ENCODE measurements at places on chromosomes 5 and 9.

GRCh38 chr5:168877132-168877892 is 298.1 kb upstream of the PANK3 start:
- no peak for DNase-seq

DNA sequence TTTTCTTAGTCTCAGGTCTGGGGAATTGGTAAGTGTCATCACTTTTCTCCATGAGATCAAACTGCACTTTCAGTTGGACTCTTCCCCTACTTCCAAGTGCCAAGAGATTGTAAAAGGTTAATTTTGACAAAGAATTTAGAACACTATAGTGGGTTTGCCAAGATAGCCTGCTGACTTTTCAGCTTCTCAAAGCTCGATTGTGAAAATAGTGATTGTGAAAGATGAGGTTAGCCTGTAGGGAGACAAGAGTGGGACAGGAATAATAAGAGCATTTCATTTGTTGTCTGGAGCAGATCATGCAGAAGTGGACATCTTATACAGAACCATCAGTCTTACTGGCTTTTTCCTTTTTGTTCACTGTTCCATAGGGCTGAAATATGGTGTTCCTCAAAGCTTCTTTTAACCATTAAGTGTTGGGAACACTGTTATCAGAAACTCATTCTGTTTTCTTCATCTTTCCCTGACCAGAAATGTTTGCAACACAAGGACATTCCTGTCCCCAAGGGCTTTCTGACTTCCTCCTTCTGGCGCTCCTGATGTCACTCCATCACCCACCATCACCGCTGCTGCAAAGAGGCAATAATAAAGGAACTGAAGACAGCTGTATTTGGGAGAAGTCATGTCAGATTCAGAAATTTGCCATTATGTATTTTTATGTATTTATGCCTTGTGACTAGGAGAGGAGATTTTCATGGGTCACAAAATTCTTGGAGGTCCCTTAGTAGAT is 11.6 kb upstream of the SPTAN1 start:
- no peak for DNase-seq

DNA sequence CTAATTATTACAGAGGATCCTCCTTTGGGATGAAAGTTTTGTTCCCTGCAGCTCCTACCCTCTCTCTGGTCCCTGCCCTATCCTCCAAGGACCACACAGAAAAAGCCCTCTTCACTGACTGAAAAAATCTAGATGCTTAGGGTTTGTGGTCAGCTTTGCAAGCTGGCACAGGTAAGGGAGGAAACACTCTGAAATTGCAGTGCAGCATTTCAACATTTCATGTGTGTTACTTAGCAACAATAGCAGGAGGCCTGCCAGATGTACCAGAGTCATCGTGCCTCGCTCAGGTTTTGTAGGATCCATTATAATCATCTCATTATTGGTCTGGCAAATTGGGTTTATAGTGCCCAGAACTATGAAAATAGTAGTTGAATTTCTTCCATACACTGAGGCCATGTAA is 109.5 kb downstream of the PALM2AKAP2 start:
- no peak for DNase-seq

DNA sequence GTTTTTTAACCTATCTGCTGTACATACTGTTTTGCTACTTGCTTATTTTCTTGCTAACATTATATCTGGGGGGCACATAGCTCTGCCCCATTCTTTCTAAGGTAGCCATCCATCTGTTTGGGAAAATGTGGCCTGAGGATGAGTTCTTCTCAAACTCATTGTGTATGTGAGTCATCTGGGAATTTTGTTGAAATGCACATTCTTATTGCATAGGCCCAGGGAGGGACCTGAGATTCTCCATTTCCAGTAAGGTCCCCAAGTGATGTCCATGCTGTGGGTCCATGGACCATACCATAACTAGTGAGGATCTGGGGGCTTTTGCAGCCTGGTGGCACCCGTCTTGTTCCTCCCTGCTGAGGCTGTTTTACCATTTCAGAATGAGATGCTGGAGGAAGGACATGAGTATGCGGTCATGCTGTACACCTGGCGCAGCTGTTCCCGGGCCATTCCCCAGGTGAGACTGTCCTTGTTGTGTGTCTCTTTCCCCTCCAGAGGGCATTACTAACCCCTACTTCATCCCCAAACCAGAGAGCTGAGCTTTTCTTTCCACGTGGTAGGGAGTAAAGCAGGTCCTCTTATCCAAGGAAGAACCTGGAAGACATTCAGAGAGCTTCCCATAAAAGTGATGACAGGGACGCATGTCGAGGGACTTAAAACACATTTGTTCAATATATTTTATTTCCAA is 28.6 kb downstream of the CYFIP2 start:
- DNase-seq: no peak

DNA sequence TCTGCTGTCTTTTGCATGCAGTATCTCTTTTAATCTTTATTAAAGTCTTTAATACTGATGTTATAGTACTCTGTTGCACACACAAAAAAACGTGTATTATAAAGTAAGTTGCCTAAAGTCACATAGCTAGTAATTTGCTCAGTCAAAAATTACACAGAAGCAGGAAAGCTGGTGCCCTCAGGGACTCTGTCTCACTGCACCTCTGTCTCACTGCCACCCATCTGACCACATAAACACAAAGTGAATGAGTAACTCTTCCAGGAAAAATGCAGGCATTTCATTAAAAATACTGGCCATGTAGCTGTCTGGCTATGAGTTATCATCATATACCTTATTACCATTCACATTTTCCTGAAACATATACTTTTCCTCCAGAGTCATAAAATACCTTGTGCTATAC is 591.7 kb downstream of the CSNK1G3 start:
- DNase-seq: no peak

GRCh38 chr5:178469975-178470759 is 120.0 kb downstream of the COL23A1 start:
- no peak for DNase-seq

DNA sequence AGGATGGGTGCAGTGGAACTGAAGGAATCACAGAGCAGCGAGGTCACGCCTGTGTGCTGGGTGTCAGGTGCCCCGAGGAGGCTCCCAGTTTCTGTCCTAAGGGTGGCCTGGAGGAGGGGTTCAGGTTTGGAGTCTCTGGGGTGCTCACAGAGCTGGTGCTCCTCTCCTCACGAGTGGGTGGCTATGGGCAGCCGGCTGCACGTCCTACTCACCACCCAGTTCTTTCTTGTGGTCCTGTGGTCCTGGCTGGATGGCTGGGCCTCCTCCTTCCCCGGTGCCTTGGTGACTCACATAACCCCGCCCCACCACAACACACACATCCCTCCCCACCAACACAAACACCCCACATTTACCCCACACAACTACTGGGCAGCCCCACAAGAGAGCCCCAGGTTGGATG is 9.9 kb upstream of the PTGS1 start:
- no peak for DNase-seq

- DNase-seq: no peak
These were observed 1070.3 kb upstream of the CDH18 start for GRCh38 chr5:21058289-21058688.

DNA sequence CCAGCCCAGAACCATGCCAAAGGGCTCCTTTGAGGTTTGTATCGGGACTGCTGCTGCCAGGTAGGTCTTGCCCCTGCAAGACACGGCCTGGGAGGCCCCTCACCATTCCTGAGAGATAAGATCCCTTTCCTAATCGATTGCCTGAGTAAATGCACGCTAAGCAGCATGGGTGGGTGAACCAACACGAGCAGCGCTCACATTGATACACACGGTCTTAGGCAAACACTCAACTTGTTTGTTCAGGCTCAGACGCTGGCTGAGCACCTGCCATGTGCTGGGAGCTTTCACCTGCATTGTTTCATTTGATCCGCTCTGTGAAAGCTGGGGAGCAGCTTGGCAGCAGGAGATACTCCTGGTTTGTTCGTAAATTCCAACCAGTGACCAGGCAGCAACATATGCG is 76.9 kb upstream of the NEURL1B start:
- DNase-seq: no peak

DNA sequence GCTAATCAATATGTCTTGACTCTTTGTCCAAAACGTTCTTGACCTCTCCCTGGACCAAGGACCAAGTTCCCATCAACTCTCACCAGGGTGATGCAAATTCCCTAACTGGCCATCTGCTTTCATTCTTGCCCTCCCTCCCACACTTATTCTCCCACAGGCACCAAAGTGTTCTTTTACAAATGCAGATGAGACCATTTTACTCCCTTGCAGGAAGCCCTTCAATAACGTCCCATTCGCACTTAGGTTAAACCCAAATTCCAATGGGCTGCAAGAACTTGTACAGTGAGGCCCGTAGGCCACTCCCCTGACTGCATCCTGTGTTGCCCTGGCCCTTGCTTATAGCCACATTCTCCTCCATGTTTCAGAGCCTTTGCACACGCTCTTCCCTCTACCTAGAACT is 7.3 kb downstream of the ARAP3 start:
- DNase-seq: no peak

All from left colon (tissue), 2 donors.